ENCODE measurements at places on chromosomes 16 and 17.

- no peak for DNase-seq
Observed at GRCh38 chr16:1335211-1335971, 1.9 kb downstream of the BAIAP3 start.

GRCh38 chr16:15618392-15618791, 24.6 kb downstream of the MARF1 start:
- DNase-seq: no peak

DNA sequence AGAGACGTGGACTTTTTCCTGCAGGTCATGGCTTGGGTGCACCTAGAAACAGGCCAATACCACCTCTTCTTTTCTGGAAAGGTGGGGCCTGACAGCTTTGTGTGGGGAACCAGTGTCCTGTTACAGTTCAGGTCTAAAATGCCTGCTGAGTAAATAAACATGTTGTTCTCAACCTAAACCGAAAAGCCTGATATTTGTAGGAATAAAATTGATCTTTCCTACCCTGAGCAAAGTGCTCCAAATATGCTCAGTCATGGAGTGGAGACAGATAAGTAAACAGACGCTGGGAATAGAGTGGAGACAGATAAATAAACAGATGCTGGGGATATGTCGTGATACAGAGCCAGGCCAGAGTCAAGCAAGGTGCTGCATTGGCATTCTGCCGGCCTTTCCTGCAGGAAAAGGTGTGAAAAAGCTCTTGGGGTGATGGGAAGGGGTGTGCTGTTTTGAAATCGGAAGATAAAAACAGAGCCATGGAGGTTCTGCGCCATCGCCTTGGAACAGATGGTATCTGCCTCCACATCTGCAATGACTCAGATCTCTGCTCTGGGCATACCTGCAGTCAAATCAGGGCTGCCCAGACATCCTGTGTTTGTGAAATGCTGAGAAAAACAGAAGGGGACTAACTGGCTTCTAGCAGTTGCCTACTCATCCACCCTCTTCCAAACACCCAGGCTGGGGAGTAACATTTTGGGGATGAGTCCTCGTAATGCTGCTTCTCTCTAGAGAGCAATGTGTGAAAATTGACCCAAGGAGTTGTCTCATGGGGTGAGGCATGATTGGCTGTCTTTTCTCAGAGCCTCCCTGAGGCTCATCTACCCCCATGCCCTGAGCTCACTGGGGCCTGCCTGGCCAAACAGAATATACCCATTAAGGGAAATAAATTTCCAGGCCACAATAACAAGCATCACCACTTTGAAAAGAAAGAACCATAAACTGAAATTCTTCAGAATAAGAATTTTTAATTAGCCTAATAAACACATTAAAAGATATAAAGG, 16.8 kb upstream of the TRPV2 start:
- no peak for DNase-seq

DNA sequence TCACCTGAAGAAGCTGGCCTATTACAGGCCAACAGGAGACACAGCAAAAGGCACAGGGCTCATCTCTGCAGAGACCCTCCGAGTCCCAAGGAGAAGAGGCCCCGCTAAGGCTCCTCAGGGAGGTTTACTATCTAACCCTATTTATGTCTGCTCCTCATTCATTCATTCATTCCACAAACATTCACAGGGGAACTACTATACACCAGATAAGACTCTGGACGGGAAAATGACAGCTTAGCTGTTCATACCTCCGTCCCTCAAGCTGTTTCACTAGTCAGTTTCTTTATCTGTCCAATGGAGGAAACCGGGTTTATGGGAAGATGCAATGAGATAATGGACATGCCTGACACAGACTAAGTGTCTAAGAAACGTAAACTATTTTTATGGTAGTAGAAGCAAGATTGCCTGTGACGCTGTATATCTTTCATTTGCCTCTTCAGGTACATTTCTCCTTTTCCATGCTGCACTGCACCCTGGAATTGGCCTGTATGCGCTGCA, 62.1 kb downstream of the SRL start:
- DNase-seq: no peak

- no peak for DNase-seq
Observed at GRCh38 chr17:76843703-76844484, 24.3 kb upstream of the MGAT5B start.

- no peak for DNase-seq
Observed at GRCh38 chr16:57676553-57677085, 8.5 kb downstream of the ADGRG3 start.

GRCh38 chr16:30439720-30440348, 5.8 kb downstream of the SEPHS2 start:
- DNase-seq: no peak

DNA sequence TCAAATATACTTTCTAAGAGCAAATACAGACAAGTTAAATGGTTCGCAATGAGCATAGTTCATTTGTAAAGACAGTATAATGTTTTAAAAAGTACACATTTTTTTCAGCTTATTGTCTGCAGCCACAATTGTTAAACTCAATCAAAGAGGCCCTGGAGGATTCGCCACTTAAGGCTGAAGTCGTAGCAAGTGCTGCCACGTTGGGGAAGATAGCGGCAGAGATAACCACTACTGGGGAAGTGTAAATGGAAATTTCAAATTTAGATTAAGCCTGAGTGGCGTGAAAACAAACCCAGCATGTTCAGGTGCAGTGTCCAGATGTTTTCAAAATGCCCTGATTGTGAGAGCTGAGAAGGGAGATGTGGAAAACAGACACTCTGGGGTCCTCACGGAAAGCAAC, 8.4 kb downstream of the PMP22 start:
- DNase-seq: no peak

GRCh38 chr16:51167170-51167895, 16.3 kb upstream of the SALL1 start:
- DNase-seq: no peak

GRCh38 chr17:77394540-77395295, 253.9 kb downstream of the SEC14L1 start:
- no peak for DNase-seq

DNA sequence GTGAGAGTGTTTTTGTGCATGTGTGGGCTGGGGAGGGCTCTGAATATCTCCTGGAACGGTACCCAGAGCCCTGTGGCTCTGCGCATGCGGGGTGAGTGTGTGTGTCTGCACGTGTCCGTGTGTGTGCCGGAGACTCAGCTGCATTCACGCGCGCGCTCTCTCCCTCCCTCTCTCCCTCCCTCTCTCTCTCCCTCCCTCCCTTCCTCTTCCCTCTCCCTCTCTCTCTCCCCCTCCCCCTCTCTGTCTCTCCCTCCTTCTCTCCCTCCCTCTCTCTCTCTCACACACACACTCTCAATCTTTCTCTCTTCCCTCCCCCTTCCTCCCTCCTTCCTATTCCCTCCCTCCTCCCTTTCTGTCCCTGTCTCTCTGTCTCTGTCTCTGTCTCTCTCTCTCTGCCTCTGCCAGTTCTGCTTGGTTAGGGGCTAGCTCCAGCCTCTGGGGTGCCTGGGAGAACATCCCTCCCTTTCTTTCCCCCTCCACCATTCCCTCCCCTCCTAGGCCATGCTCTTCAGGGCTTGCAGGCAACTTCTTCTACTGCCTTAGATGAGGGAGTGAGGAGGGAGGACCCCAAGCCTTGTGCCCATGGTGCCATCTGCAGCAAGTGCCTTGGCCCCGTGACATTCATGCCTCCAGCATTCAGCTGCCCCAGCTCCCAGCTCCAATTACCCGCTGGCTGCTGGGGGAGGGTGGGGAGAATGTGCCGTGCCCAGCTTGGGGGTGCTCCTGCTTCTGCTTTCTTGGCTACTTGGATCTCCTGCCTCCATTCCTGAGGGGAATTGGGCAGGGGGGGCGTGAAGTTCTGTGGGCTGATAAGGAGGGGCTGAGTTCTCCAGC, 6.4 kb downstream of the THRA start:
- peak; percentile 94 for DNase-seq

DNA sequence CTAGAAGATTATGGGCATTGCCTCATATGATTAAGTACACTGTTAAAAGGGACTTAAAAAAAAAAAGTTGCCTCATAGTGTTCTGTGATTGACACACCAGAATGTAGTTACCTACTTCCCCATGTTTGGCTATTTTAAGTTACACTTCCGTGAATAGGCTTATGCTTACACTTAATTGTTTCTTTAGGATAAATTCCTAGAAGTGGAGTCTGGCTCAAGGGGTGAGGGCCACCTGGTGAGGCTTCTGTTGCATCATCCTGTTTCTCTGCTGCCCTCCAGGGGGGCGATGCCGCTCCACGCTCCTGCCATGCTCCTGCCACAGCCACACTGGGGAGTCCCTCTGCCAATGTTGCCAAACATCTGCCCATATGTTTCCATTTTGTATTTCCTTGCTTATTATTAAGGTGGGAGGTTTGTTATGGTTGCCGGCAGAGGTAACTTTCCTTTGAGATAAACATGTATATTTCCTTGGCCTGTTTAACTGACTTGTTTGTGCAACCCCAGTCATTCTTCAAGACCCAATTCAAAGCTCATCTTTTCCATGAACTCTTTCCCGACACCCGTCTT, 73.1 kb downstream of the KSR1 start:
- DNase-seq: no peak

DNA sequence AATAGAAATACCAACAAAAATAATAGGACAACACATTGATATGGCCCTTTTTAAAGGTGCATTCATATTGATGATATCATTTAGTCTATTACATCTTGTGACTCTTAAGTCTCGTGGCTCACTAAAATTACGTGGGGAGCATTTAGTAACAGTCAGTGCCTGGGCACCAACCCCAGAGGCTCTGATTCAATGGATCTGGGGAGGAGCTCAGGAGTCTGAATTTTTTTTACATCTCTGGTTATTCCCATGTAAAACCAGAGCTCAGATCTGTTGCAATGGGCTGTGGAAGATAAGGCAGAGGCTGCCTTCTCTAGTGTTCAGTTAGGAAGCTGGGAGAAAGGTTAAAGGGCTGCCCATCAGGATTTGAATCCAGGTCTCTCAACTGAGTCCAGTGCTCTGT, 549.9 kb upstream of the CDH5 start:
- DNase-seq: no peak

DNA sequence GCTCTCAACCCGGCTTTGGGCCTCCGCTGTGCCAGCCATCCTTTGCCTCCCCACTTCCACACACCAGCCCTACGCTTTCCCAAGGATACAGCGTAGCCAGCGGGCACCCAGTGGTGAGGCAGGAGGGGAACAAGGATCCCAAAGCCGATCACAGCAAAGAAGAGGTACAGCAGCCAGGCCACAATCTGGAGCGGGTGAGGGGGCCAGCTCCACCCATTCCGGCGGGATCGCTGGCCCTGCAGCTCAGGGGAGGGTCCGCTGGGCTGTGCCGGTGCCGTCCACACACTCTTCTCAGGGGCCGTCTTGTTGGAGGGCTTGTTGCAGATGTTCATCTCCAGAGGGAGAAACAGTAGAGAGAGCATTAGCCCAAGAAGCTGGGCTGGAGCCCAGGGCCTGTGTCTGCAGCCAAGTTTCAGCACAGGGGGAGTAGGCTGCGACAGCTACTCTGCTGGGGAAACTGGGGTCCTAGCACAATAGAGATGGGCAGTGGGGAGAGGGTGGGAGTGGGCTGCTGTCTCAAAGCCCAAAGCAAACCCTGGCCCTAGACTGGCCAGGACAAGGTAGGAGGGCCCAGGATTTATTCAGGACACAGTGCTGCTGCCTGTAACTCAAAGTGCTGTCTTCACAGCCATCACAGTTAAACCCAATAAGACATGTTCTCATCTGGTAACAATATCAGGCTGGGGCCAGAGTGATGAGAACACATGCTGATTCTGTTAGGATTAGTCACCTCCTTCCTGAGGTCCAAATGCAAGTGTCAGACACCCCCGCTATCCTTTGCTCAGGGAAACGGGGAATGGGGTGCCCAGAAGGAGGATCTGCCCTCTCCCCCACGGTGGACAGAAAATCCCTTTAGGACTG, 9.9 kb downstream of the ZDHHC1 start:
- peak; percentile 76 for DNase-seq

DNA sequence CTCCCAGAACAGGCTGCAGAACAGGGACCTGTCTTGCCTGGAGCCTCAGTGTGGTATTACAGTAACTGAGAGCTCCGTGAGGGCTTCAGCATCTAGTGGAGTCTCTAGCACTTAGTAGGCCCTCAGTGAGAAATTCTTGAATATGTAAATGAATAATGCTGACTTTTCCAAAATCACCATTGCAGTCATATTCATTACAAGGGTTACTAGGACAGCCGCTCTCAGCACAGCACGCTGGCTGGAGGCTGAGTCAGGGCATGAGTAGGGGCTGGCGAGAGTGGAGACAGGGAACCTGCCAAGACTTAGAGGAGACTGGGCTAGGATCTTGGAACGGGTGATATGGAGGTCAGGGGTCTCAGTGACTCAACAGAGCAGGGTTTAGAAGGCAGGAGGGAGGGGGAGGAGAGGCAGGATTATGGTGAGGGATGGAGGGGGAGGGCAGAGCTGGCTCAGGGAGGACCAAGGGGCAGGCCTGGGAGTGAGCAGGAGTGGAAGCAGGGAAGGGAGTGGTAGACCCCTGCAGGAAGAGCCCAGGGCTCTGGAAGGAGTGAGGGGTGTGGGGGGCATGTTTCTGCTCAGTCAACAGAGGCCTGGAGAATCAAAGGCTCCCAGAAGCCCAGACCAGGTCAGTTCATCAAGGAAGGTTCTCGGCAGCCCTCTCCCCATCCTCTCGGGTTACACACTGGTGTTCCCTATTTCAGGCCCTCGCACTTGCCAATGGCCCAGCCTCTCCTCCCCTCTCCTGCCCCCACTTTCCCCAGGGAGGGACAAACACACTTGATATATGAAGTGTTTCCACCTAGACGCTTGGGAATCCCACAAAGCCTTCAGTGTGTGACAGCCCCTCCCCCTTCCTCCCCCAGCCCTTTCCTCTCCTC, 42.3 kb downstream of the FZD2 start:
- DNase-seq: peak; percentile 69

DNA sequence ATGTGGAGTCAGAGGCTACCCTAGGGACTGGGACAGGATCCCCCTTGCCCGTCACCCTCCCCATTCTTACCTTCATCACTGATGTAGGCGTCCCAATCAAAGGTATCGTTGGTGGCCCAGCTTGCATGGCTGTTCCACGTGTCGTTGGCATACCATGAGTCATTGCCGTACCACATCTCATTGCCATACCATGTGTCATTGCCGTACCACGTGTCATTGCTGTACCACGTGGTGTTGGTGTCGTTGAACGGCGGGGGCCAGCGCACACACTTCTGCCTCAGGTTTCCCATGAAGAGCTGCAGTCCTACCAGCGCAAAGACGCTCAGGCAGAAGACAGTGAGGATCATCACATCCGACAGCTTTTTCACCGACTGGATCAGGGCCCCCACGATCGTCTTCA, 4.8 kb downstream of the SCN4A start:
- no peak for DNase-seq

DNA sequence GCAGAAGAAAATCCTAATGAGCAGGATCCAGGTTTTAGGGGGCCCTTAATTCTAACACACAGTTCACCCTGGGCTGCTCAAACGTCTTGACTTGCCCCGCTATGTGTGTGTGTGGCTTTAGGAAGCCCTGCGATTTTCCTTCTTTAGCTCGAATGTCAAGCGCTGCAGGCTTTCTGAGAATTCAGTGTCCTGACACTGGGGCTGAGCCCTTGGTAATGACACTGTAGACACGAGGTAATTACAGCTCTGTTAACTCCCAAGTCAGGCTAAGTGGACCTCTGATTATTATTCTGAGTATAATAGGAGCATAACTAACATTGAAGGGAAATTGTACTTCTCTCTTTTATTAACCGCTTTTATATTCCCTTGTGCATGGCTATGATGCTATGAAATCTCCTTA, 202.1 kb downstream of the RBFOX1 start:
- no peak for DNase-seq
